ENCODE measurements at places on chromosomes 1 and 21.

GRCh38 chr1:76029331-76029730 lies 45.2 kb upstream of the ST6GALNAC3 start:
- DNase-seq: no peak

DNA sequence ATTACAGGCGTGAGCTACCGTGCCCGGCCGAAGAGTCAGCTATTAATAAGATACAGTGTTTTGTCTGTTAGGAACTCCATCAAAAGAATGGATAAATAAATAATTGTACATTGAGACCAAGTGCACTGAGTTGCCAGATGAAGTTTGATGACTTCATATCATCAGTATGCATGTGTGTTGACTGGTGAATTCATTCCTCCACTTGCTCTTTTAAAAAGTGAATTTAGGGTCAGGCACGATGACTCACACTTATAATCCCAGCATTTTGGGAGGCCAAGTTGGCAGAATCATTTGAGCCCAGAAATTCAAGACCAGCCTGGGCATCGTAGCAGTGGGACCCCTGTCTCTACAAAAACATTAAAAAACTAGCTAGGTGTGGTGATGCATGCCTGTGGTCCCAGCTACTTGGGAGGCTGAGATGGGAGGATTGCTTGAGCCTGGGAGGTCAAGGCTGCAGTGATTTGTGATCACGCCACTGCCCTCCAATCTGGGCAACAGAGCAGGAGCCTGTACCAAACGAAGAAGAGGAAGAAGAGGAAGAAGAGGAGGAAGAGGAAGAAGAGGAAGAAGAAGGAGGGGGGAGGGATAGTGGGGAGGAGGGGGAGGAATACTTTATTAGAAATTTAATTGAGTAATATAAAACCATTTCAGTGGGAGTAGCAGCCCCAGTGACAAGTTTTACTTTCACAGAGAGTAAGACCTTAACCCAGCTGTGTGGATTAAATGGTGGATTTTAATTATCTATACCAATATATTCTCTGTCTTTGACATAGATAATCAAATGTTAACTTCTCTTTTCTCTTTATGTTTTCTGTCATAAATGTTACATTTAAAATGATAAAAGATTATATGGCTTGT lies 74.9 kb downstream of the CCDC18 start:
- DNase-seq: no peak

DNA sequence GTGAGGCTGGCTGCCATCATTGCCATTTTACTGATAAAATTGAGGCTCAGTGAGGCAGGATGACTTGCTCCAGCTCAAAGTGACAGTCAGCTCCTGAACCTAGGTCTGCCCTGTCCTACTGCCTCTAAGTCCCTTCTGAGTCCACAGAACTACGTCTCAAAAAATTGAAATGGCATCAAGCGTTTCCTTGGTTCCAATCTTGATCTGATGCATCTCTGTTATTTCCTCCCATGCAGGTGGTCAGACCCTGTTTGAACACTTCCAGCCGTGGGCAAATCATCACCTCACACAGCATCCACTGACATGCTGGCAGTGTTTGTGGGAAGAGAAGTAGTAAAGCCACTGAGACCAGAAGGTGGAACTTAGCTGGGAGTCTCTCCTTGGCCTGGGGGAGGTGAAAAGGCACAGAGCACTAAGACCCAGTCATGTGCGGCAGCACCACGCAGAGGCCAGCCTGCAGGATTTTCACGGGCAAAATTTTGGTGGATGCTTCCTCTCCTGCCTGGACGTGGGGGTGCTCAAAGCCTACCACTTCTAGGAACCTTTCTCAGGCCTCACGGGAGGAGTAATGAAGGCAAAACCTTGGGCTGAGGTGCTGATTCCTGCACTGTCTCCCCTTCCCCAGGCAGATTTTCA lies 7.8 kb upstream of the CPLANE2 start:
- no peak for DNase-seq

GRCh38 chr1:176989754-176990153 lies 174.8 kb downstream of the ASTN1 start:
- no peak for DNase-seq

DNA sequence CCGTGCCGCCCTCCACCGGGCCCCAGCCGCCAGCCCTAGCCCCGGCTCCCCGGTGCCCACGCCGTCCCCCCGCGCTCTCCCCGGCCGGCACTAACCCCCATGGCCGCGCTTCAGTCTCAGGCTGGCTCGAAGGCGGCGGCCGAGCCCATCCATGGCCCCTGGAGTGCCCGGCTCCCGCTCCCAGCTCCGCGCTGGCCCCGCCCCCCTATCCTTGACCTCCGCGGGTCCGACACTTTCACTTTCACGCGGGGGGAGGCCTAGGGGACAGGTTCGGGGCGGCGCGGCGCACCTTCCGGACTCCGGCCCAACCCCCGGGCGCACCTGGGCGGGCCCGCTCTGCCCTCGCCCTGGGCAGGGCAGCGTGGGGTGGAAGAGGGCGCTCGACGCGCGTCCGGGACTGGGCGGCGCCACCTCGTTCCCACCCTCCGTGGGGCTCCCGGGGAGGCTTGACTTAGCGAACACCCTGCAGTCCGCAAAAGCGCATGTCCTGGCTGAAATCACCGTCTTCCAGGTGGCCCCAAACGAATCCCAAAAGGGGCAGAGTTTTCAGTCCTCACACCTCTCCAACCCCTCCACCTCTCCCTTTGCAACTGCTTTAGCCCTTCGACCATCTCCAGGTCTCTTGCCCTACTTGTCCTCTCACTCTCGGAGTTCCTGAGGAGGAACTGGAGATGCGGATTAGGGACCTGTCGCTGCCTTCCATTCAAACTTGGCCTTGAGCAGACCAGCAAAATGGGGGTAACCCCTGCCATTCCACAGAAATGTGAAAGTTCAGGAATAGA lies 3.9 kb upstream of the DENND2D start:
- no peak for DNase-seq

DNA sequence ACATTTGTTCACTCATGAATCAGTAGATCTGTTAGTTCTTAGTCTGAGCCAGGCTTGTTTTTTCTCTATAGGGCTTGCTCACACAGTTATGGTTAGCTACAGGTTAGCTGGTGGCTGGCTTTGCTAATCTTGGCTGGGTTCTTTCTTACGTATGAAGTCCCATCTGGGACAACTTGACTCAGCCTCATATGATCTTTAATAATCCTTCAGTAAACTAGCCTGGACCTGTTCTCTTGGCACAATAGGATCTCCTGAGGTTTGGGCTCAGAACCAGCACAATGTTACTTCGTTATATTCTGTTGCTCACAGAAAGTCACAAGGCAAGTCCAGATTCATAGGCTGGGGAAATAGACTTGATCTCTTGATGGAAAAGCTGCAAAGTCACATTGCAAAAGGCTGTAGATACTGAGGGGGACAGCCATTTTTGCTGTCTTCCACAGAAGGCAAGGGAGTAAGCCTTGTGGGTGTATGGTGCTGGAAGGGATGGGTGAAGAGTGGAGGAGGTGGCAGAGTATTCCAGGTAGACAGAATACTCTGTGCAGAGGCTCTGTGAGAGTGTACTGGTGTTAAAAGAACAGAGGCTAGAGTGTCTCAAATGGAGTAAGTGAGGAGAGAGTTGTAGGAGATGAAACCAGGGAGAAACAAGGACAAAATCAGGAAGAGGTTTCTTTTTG lies 24.4 kb downstream of the EFCAB7 start:
- no peak for DNase-seq

DNA sequence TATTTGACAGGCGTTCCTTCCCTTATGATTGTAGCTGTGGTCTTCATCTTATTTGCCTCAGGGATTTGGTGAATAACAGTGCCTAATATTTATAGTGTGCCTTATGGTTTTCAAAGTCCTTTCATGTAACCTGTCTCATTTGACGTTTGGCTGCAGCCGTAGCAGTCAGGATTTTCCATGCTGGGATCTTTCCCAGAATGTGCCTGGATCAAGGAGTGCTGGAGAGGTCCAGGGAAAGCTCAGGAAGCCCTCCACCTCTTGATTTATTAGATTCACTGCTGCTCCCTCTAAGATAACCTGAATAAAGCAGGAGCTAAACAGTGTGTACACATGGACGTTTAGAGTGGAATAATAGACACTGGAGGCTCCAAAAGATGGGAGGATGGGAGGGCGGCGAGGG lies 5.2 kb downstream of the C1orf21 start:
- DNase-seq: no peak

GRCh38 chr1:197773856-197774255 lies 1.4 kb downstream of the DENND1B start:
- no peak for DNase-seq

- DNase-seq: no peak
These were observed 19.3 kb downstream of the AHCYL1 start for GRCh38 chr1:110003747-110004428.

GRCh38 chr1:71881611-71882010 lies 400.7 kb downstream of the NEGR1 start:
- DNase-seq: no peak

GRCh38 chr1:205188098-205188497 lies 23.4 kb downstream of the DSTYK start:
- no peak for DNase-seq

DNA sequence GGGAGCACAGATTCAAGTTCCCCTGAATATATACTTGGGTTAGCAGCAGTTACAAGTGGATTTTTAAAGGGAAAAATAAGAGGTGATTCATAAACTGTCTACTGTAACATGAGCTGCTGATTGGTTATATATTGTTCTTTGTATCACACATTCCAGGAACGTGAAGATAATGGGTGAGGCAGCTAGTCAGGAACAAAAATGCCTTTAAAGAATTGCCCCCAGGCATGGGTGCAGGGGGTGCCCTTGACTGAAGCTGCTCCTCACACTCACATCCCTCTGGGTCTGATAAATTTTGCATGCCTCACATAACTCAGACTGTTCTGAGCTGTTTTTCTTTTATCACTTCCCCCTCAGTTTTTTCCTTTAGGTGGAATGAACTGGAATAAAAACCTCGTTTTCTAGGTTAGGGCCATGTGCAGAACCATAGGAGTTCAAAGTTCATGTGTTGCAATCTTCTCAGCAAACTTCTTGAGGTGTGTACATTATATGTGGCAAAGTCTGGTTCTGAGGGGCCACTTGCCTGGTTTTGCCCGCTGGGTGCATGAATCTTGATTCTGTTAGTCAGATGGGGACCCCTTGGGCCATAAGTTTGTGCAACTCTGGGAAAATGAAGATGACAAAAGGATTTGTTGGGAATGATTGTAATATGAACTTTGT lies 21.1 kb downstream of the TBX19 start:
- DNase-seq: no peak

DNA sequence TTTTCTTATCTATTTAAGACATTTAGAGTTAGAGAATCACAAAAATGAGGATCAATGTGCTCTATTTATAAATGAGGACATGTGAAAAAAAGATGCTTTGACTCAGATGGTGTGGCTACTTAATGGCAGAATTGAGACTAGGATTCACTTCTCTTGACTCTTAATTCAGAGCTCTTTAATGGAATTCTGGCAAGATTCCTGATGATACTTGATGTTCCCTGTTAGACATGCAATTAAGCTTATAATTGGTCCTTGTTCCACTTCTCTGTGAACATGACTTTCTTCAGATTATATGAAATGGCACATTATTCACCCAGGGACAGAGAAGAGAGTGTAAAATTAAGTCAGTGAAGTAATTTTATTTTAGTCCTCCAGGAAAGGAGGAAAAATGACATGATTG lies 165.3 kb downstream of the LRRC7 start:
- DNase-seq: no peak

- no peak for DNase-seq
These were observed 10.0 kb upstream of the RASSF5 start for GRCh38 chr1:206497363-206497762.

DNA sequence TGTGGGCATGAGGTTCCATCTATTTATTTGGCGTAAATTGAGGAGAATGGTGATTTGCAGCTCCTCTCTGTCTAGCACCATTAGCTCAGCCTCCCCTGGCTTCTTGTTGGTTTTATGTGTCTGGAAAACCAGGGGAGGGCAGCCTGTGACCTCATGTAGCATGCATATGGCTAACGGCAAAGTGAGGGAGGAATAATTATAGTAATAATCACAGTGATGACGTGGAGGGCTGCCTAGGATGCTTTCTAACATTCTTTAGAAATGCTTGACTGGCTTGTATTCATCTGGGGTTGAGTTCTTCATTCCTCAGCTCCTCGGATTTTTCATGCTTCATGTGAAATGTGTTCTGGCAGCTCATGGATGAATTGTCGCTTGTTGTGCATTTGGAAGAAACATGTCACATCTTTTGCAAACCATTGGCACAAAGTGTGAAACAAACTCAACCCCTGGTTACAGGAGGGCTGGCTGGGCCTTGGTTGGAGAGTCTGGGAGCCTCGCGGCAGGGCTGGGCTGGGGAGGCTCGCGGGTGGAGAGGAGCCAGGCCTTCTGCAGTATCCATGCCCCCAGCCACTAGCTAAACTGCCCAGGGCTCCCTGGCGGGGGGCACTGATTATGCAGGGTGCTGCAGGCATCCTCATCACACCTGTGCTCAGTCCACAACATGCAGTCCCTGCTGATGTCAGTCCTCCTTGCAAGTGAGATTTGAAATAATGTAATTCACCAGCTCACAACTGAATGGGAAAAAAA lies 149.6 kb downstream of the DISC1 start:
- no peak for DNase-seq

GRCh38 chr1:60510162-60510561 lies 436.6 kb upstream of the C1orf87 start:
- no peak for DNase-seq

GRCh38 chr21:41651830-41652229 lies 115.0 kb downstream of the RIPK4 start:
- DNase-seq: no peak

GRCh38 chr1:39954324-39954869 lies 548 bp upstream of the MFSD2A start:
- no peak for DNase-seq

DNA sequence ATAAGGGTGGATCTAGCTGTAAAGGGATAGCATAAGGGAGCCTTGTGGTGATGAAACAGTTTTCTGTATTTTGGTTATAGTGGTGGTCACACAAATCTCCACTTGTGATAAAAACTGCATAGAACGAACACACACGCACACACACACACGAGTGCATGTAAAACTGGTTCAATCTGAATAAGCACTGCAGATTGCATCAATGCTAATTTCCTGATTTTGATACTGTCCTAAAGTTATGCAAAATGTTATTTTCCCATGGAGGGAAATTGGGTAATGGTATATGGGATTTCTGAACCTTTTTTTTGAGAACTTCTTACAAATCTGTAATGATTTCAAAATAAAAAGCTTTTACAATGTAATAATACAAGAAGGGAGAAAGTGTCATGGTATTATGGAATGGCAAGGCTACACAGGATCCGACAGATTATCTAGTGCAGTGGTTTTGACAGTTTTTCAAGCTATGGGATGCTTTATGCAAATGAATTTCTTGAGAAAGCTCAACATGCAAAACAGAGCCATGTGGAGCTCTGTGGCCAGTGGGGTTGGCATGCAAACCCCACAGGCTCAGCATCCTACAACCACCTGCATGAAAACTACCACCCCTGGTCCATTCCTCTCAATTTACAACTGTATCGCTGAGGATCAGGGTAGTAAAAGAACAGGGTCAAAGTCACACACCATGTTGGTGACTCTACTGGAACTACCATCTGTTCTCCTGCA lies 18.8 kb downstream of the SLC41A1 start:
- no peak for DNase-seq

GRCh38 chr1:230282157-230282556 lies 144.0 kb downstream of the PGBD5 start:
- DNase-seq: peak; percentile 31

Measured in NCI-H1092 (cell line).